CD8-positive, alpha-beta memory T cell (primary cell): ENCODE measurements at places on chromosomes 2 and 18. TPM values are rescaled to one million over a fixed set of nuclear protein-coding genes. Genes with fewer than 3 reads are reported as not detected.

Gene TEKT4
- total RNA-seq = not detected

Gene DSG4
- not detected for total RNA-seq

Gene KANSL3
- 42.2 TPM for total RNA-seq

Gene IL36RN
- not detected for total RNA-seq

Gene POMC
- 4.7 TPM for total RNA-seq

DNA sequence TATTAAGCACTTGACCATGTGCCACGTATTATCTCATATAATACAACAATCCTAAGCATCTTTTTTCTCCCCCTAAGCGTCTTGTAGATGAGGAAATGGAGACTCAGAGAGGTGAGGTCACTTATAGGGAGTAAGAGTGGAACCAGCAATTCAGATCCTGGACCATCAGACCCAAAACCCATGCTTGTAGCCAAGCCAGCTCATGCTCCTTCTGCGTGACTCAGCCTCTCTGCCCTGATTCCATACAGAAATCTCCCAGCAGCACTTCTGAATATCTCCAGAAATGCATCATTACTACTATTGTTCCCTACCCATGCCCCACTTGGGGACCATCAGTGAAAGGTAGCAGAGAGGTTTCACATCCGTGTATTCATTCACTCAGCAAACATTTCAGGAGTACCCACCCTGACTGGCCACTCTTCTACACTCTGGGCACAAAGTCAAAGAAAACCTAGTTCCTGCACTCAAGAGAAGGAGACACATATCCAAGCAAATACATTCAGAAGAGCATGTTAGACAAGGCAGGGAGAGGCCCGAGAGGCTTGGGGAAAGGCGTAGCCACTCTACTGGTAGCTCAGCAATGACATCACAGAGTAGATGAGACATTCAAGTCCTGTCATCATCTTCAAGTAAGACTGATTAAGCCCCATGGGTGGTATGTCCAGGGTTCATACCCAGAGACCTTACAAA, 141.9 kb downstream of the MTCL1 start:
- DNase-seq = no peak

DNA sequence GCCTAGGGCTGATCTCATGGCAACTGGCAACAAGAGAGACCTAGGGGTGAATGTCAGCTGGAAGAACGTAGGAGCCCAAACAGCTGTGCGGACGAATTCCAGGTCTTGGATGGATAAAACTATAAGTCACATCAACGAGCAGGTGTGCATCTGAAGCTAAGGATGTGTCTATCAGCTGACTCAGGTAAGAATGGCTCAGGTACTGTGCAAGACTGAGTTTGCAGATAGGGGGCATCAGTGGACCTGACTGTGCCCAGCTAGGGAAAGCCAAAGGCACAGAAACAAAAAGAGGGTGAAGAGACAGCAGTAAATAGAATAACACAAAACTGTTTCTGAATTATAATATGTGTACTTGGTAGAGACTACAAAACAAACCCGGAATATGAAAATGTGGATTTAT, 357.3 kb downstream of the ZEB2 start:
- peak; percentile 64 for DNase-seq

DNA sequence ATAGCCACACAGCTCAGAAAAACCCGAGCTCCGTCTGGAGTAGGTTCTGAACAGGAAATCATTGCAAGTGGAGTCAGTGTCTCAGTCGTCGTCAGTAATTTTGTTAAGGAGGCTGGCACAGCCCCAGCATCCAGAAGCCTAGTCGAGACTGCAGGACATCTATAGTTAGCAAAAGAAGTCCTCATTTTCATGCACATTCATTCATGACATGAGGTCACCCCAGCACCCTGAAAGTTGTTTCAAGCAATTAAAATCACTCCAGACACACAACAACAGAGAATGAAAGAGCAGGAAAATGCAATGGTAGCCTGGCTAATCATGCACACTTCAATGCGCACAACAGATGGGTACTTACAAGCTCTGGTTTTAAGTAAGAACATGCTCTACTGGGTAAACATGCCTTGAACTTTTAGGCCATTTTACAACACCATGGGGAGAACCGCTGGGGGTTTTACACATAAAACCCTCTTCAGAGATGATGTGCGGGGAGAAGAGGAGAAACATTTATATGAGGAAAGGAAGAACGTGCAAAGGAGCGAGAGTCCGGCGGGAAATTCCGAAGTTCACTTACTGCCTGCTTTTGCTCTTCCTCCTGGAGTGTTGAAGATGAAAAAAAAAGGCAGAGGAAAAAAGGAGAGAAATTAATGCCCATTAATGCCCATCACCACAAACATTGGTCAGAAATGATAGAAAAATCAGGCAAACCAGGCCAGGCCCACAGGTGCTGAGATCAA, 77.4 kb upstream of the DNMT3A start:
- DNase-seq = no peak

DNA sequence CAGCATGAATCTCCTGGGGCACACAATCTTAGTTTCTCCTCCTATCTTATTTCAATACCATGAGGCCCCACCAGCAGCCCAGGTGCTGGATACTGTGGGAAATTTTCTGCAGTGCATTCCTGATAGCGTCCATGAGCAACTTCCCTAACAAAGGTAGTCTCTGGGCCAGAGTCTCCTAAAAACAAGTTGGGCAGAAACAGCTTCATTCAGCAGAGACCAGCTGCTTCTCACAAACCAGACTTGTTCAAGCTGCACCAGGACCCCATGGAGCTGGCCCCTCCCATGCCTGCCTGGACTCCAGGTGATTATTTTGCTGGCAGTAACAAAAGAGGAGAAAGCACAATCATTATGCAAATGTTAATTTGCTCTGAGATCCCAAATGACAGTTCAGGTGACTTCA, 31.4 kb downstream of the MYO5B start:
- DNase-seq = no peak

DNA sequence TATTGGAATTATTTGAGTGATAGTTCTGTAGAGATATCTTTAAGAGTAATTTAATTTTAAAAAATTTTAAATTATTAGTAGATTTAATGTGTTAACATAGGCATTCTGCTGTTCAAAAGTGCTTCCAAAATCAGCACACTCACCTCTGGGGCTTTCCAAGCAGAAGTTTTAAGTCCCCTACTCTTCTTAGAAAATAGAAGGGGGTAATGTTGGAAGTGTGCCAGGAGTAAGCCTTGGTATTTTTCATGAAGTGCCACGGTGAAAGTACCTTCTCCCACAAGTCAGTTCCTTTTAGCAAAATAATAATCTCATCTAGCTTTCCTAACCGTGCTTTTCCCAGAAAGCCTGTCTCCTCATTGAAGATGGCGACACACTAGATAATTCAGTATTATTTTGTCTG, 3.9 kb upstream of the TNFRSF11A start:
- no peak for DNase-seq

DNA sequence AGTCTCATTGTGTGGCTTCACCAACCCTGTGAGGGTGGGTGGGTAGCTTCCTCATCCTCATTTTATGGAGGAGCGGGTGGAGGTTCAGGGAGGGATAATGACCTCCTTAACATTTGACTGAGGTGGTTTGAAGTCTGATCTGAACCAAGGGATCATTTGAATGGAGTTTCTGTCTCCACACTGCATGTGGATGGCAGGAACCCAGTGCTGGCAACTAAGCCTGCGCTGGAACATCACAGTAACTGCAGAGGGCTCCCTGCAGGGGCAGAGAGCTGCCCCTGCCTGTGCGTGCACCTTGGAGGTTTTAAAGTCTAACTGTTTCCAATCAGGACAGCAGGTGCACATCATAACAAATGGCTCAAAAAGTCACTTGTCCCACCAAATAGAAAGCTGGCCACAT, 3.3 kb downstream of the AGAP1 start:
- DNase-seq = no peak

DNA sequence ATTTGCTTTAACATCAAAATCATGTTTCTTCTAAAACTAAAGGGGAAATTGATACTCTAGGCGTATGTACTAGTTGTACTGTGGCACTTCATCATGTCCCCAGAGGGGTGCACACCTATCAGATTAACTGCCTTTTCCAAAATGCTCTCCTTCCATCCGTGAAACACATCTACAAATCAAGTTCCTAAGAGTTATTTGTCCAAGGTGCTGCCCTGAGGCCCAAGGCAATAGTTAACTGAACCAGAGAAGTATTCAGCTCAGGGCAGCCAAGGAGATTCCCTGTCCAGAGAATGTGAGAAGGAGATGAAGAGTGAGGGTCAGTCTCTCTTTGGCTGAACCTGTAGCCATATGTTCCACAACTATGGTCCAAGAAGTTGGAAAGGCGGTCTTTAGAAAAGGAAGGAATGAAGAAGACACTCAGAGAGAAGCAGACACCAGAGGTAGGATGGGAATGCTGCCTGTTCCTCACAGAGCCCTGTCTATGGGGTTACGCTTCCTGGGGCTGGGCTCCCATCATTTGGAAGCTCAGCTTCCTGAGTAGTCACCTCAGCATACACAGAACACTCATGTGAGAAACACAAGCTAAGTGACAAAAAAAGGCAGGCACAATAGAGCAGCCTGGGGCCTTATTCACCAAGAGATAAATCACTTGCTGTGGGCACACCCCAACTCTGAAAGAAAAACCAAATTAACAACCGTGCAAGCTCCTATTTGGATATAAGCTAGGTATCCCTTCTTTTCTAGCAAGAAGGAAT, 55.6 kb downstream of the ANKRD44 start:
- DNase-seq = no peak

- DNase-seq = no peak
Observed at GRCh38 chr2:192150166-192150565, 44.6 kb downstream of the TMEFF2 start.

- DNase-seq = no peak
Observed at GRCh38 chr2:88919087-88919738, 227.7 kb downstream of the RPIA start.

GRCh38 chr2:44778221-44778654, 163.3 kb upstream of the SIX3 start:
- DNase-seq = no peak

DNA sequence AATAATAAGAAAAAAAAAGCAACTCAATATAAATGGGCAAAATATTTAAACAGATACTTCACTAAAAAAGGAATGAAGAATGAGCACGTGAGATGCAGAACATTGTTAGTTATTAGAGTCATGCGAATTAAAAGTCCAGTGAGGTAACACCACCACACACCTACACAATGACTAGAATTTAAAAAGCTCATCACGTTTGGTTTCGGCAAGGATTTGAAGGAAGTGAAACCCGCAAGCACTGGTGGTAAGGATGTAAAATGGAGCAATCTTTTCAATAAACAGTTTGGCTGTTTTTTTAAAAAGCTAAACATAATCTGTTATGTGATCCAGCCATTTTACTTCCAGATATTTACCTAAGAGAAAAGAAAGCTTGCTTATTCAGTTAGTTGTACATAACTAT, 1181.6 kb upstream of the CELF4 start:
- DNase-seq = no peak

GRCh38 chr2:53075760-53076159, 691.8 kb upstream of the CHAC2 start:
- DNase-seq = no peak

GRCh38 chr2:86078774-86079545, 26.7 kb downstream of the POLR1A start:
- peak; percentile 30 for DNase-seq

DNA sequence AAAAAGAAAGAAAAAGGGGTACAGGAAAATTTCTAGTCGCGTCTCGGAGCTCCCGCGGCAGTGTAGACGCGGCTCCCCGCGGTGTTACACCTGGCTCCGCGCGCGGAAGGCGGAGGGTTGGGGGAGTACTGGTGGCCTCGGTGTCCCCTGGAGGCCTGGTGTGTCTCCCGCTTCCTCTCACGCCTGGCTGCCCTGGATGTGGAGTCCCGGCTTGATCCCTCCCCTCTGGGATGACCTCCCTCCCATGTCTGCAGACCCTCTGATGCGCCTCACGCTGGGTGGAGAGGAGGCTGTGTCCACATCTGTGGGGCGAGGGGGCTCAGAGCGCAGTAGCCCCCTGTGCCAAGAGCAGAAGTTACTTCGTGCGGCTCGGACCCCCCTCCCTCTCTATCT, 1.2 kb downstream of the KIF5C start:
- DNase-seq = peak; percentile 18

DNA sequence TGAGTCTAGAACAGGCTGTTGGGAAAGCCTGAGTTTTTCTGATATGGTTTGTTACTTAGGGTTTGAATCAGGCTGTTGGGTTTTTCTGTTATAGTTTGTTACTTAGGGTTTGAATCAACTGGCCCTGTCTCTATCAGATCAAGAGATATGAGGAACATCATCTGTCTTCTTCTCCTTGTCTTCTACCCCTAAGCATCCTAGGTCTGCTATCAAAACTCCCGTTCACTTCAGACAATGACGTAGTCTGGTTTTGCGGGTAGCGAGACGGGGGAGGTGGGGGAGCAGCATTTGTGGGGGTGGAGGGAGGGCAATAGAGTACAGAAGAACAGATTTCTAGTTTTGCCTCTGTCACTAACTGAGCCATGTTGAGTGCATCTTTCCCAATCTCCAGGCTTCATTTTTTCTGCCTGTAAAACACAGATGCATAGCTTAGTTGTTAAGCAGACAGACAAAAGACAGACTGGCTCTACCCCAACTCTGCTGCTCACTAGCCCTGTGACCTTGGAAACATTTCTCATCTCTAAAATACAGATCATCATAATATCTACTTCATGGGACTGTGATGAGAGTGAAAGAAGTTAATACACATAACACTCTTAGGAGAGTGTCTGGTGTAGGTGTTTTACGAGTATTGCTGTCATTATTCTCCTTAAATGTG, 9.1 kb downstream of the TNP1 start:
- no peak for DNase-seq
